ENCODE measurements at places on chromosomes 1 and 21.

- DNase-seq = no peak
These were observed 23.9 kb downstream of the LRP8 start for GRCh38 chr1:53303726-53304515.

DNA sequence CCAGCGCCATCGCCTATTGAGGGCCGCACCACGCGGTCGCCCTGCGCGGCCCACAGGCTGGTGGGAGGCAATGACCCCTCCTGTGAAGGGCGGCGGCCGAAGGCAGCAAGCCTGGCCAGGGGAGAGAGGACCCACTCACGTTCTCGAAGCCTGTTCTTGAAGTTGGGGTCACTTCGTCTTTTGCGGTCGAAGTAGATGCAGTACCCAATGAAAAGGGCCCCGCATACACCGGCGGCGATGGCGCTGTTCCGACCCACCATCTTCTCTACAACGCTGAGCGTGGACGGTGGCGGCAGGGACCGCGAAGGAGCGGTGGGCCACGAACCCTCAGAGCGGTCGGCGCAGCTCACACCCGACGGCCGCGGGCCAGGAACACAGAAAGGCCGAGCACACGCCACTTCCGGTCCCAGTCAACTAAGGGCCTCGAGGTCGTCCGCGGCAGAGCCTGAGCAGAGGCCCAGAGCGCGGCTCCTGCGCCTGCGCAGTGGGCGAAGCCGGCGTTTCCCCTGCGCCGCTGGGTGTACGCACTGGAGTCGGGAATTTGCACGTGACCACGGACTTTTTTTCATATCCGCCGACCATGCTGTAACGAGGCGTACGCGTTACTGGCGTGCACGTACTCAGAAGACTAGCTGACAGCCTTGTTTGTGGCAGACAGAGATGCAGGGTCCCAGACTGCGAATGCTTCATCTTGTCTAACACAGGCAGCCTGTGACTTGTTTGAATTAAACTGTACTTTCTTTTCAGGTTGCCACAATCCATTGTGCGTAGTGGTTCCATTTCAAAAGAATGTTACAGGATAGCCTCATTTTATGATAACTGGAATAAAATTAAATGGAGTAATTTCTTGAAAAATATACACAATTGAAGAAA, at the start of gene TOMM20:
TSS of gene TOMM20 (minus strand) at position 382 of the 873 bp plus-strand sequence. CDS start at position 260, 122 bp downstream.
- peak; percentile 98 for DNase-seq

- no peak for DNase-seq
These were observed 192.8 kb downstream of the PDE4B start for GRCh38 chr1:65985393-65986066.

DNA sequence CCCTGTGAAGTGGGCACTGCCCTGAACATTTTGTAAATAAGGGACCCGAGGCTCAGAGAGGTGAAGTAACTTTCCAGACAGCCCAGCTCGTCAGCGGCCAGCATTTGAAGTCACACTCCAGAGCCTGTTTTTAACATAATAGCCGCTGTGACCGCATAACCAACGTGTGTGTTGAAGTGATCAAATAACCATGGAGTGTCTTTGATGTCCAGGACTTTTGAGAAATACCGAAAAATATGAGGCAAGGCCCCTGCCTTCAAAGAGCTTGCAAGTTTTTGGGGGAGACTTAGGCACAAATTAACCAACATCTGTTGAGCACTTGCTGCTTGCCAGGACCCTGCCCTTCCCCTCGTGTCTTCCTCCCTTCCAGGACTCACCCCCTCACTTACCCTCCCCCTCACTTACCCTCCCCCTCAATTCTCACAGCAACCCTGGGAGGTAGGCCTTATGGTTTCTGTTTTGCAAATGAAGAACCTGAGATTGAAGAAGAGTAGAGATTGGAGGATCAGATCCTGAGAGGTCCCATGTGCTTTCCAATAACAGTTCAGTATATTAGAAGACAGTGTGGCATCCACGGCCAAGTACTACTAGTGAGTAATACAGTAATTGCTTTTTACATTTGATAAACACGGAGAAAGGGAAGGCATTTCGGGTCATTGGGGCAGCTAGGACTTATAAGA, 1.3 kb upstream of the SLC16A1 start:
- no peak for DNase-seq

- DNase-seq = peak; percentile 6
These were observed 585.8 kb downstream of the ADGRL2 start for GRCh38 chr1:82386365-82387011.

DNA sequence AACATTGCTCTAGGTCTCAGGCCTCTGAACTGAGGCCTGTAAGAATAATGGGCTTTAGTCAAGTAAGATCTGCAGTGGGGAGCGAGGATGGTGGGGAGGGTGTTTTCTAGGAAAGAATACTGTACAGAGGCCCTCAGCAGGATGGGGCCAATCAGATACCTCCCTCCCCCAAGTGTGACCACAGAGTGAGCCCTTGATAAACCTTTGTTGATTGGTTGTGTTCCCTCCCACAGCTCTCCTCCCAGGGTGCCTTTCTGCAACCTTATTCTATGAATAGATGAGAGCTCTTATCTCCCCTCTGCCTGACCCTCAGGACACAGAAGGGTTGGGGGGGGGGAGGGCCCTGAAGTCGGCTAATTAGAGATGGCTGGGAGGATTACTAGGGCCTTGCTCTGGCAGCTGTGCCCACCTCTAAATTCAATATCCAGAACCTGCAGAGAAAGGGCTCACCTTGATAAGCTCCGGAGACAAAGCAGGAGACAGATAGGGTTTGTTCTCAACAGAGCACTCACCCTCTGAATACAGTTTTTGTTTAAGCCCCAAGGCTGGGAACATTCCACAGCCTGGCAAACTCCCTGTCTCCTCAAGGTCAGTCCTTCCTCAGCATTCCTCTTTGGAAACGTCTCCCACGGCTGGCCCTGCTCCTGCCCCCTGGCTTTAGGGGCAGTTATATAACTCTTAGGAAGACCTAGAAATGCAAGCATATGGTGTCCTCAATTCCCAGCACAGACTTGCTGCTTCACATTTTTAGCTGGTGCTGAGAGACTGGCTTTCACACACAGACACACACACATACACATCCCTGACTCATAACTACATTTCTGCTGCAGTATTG, 42.9 kb downstream of the ATP1A1 start:
- DNase-seq = no peak

DNA sequence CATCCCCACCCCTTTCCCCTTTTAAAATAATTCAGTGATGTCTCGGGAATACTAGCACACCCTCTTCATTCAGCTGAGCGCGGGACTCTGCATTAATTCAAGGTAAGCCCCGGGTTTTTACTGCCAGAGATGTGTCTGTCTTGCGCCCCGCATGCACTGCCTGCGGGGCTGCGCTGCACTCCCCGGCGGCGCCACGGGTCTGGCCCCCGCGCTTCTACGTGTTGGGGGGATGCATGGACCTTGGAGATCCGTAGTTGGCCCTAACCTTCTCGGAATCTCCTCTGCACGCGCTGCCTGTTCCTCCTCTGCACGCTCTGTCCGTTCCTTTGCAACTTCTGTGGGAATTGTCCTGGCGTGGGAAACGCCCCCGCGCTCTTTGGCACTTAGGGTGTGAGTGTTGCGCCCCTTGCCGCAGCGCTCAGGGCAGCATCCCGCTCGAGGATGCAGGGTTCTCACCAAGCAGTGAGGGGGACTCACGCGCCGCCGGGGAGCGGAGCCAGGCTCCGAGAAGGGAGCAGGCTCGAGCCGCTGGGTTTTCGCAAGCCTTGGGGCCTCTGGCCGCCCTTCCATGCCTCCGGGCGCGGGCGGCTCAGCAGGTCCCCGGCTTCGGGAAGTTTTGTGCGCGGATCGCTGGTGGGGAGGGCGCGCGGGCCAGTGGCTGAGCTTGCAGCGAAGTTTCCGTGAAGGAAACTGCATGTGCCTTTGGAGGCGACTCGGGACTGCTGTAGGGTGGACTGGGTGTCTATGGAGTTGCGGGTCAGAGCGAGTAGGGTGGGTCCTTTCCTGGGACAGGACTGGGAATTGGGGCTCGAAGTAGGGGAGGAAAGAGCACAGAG, 165.1 kb upstream of the CACNA1E start:
- DNase-seq = no peak

- DNase-seq = peak; percentile 6
These were observed 384.9 kb downstream of the HLX start for GRCh38 chr1:221263831-221264767.

DNA sequence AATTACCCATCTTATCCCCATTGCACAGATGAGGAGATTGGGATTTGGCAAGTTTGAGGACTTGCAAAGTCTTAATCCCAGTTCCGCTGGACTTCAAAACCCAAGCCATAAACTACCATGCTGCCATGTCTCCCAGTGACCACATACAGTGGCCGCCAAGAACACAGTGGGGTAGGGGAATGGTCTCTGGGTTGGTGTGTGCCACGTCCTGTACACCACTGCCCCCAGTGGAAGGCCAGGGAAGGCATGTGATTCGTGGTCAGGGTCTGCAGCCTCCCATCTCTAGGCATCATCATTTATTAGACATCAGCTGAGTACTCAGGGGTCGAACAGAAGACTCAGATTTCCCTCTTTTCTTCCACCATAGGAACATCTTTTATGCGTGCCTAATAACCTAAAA, 76.0 kb downstream of the MAN1C1 start:
- DNase-seq = peak; percentile 19

- no peak for DNase-seq
These were observed 817.9 kb downstream of the PLA2G4A start for GRCh38 chr1:187646536-187647107.

- DNase-seq = no peak
These were observed 90.7 kb downstream of the MRPL37 start for GRCh38 chr1:54290506-54291184.

GRCh38 chr21:29718081-29718815, 221.5 kb downstream of the GRIK1 start:
- DNase-seq = no peak

GRCh38 chr1:154752273-154753030, 117.6 kb downstream of the KCNN3 start:
- no peak for DNase-seq

DNA sequence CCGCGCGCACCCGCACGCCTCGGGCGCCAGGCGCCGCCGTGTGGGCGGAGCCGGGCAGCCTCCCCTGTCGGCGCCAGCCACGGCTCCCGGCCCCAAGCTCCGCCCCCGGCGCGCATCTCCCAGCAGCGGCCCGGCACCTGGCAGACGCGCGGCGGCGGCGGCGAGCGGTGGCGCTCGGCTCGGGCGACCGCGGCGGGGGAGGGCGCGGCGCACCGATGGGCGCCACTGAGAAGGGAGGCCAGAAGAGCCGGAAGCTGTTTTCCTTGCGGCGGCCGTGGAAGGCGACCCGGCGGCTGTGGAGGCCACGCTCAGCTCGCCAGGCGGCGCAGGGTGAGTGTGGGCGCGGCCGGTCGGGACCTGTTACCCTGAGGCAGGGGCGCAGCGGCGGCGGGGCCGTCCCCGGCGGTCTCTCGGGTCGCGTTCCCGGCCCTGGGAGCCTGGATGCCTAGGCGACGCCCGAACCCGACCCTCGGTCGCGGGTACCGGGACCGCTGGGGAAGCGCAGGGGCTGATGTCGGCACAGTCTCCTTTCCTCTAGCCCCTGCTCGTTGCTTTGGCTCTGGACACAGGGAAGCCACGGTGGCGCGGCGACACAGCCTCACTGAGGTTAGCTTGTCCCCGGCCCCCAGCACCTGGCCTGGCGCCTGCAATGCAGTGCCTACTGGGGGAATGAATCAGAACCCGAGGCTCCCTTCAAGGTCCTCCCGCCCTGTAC, 54.9 kb upstream of the DNAJC6 start:
- peak; percentile 89 for DNase-seq

Measured in NCI-H1930 (cell line).